ENCODE measurements at places on chromosomes 16 and 17. TPM values are rescaled to one million over a fixed set of nuclear protein-coding genes. Genes with fewer than 3 reads are reported as not detected.
A peak's percentile ranks its signal among the peaks of the same experiment; 100 is the strongest.

DNA sequence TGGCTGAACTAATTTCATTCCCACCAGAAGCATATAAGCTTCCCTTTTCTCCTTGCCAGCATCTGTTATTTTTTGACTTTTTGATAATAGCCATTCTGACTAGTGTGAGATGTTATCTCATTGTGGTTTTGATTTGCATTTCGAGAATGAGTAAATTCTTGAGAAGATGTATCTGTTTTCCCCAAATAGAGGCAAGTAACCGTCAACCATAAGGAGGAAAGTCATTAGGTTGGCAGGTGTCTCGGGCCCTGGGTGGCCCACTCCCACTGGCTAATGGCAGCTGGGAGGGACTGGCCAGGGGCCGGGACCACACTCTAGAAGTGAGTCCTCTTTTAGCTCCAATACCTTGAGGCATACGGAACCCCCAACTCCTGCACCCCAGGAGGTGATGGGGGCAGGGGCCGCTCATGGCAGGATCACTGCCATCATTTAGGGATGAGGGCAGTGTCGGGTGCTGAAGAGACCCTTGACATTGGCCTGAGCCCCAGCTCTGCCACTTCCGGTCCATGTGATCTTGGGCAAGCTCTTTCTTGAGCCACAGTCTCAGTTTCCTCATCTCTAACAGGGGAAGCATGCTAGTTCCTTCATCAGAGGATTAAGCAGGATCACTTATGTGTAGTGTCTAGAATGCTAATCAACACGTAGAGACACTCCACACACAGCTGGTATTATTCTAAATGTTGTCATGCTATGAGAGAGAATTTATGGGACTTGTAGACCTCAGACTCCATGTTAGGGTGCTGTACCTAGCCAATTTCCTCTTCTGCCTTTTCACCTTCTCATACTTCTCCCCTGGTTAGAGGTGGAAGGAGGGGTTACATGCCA lies 44.3 kb downstream of the RGS9 start:
- DNase-seq = no peak

DNA sequence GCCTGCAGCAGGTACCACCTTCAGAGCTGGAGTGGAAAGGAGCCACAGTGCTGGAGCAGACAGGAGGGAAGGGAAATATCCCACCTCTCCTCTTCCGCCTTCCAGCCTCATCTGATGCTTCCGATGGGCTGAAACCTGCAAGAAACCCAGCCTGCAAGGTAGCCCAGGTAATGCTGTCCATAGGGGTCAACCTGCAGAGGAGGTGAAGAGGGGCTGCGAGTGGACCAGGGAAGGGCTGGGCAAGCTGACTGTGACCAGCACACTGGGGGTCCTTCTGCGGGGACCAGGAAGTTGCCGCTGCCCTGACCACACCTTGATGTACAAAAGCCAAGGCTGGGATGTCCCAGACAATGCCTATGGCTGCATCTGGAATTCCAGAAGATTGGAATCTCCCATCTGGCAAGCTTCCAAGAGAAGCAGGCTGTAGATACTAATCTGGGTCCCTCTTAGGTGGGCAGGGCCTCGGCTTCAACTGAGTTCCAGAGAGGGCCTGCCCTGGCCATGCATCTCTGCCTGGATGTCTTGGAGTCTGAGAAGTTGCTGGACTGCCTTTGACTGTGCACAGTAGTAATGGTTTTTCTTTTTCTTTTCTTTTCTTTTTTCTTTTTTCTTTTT lies 5.8 kb downstream of the FOXL1 start:
- peak; percentile 19 for DNase-seq

DNA sequence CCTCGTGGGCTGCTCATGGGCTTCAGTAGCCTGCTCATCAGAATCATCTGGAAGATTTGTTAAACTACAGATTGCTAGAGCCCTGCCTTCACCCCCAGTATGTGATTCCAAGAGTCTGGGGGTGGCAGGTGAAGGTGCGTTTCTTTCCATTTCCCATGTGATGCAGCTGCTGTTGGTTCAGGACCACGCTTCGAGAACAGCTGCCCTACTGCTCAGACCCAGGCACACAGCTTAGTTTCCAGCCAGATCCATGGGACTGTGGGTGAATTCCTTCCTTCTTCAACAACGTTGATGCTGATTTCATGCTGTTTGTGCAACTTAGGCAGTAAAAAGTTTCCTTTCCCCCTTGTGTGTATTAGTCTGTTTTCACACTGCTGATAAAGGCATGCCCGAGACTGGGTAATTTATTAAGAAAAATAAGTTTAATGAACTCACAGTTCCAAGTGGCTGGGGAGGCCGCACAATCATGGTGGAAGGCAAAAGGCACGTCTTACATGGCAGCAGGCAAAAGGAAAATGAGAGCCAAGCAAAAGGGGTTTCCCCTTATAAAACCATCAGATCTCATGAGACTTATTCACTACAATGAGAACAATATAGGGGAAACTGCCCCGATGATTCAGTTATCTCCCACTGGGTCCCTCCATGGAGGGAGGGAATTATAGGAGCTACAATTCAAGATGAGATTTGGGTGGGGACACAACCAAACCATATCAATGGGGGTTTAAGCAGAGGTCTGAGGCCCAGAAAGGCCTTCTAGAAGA lies 159.2 kb downstream of the XYLT1 start:
- DNase-seq = no peak

DNA sequence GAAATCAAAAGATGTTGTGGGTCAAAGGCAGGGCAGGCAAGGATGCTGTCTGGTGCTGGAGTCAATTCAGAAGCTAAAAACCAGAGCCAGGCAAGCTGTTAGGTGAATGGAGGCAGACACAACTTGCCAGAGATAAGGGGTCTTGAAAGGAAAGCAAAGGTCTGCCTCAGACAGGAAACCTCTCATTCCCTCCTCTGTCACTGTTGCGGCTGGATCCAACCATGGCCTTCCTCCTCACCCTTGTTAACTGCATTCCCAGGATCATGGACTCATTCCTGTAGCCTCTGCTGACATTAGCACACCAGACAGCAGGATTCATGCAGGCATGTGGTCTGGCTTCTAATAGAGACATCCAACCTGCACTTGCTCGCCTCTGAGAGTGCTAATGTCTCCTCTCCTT lies 186.7 kb upstream of the HS3ST3A1 start:
- DNase-seq = no peak

PRSS27 gene
- total RNA-seq = 1.2 TPM

DNA sequence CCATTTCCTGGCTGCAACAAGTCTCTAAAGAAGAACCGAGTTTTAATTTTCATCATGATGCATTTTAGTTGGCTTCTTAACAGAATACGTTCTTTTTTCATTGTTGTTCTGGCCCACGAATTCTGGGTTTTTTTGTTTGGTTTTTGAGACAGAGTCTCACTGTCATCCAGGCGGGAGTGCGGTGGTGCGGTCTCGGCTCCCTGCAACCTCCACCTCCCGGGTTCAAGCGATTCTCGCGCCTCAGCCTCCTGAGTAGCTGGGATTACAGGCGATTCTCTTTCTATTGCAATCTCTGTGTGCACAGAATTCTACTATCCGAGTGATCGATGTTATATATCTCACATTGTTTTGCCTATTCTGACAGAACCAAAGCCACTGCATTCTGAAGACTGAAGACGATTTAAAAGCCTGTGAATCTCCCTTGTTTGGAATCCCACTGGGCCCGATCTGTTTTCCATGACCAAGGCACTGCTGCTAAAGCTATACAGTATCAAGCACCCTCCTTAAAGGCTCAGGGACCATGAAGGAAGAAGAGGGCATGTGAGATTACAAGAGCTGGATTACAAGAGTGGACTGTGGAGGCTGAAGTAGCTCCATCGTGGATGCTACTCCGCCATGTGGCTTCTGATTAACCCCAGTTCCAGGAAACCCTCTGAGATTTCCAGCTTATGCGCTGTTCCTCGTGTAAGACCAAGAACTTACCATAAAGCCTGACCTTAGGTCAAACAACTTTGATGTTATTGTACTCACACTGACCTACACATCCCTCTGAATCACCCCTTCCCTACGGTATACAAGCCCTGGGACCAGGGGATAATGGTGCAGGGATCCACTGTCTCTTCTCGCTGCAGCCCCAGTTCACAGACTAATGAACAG lies 44.3 kb downstream of the ADCY9 start:
- DNase-seq = no peak

NACA2 gene
- not detected for total RNA-seq

COX6A2 gene
- not detected for total RNA-seq

GRCh38 chr17:42453439-42453838 lies 5.2 kb upstream of the ATP6V0A1 start:
- DNase-seq = no peak

ARL5C gene
- 0.58 TPM for total RNA-seq

- no peak for DNase-seq
These were observed 194.2 kb upstream of the ASIC2 start for GRCh38 chr17:33487187-33487879.

DNA sequence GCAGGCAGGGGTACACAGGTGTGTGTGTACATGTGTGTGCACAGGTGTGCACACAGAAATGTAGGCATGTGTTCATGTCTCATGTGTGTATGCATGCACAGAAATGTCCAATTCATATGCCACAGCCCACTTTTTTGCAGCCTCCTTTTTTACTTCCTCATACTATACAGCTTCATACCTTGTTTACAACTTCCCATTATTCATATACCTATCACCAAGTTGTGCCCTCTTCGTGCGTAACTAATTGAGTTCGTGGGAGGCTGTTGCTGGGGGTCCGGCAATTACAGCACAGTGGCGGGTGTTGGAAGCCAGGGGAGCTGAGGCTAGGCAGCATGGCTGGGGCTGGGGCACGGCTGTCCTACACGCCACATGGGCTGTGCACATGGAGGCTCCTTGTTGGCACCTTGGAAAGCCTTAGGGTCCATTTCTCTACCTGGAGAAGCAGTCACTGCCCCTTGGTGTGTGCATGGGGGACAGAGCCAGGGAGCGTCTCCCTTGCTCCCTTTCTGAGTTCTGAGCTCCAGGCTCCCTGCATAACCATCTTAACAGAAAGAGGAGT lies 266.7 kb downstream of the ENGASE start:
- no peak for DNase-seq

DNA sequence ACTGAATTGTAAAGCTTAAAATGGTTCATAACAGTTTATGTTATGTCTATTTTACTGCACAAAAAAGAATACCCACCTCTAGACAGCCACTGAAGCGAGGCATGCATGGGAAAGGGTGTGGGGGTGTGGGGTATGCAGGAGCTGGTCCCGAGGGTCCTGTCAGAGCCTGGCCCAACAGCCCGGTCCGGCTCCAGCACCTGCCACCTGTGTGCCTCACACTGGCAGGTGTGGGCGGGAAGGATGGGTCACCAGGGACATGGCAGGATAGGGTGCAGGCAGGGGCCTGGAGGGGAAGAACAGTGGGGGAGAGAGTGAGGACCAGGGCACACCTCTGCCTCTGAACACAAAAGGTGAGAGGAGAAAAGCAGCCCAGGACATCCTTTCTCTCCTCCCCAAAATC lies 22.8 kb upstream of the RASD1 start:
- DNase-seq = no peak

GRCh38 chr16:68450741-68451255 lies 2.5 kb upstream of the SMPD3 start:
- DNase-seq = peak; percentile 30

DNA sequence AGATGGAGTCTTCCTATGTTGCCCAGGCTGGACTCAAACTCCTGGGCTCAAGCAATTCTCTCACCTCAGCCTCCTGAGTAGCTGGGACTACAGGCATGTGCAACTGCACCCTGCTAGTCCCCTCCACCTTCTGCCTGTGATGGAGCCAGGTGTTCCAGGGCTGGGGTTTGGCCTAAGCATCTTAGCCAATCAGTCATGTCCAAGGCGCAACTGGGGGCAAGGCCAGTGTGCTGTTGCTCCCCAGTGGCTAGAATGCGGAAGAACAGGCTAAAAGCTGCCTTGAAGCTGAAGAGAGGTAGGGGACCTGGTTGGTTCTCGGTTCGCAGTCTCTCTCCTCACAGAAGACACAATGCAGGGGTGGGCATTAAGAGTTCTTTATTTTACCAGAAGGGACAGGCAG lies 18.6 kb downstream of the FLOT2 start:
- DNase-seq = peak; percentile 52

DNA sequence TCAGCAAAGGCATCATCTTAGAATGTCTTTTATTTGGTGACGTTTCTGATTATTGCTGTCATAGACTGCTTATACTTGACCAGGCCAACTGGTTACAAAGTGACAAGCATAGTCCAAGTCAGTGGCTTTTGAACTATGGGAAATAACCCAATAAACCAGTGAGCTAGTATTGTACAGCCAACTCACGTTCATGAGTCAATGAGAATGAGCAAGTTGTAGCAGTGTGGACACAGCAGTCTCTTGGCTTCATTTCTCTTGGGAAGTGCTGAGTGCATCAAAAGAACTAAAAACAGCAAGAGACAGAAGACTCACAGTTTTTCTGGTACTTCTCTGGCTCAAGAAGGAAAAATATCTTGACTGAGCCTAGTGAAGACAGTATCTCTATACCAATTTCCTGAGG lies 36.9 kb upstream of the CRISPLD2 start:
- DNase-seq = peak; percentile 5

MYCBPAP gene
- 1.9 TPM for total RNA-seq

DNA sequence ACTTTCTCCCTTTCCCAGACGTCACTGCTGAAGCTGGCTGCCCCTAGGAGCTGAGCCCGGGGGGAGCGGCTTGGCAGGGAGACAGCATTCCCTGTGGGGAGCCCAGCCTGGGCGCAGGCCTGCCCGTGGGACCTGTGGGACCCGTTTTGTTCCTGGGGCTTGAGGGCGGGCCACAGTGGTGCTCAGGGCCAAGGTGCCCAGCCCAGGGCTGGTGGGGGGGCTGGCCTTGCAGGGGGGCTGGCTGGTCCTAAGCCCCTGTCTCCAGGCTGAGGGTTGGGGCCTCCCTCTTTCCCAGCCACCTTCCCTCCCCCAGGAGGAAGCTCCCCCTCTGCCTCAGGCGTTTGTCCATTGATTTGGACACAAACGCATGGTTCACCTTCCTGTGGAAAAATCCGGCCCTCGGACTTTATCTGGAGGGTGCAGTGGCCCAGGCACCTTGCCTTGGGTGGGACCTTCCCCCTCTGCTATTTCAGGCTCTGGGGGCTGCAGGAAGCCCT lies 4.4 kb downstream of the NHERF2 start:
- no peak for DNase-seq

ETV4 gene
- 147 TPM for total RNA-seq

NEUROD2 gene
- total RNA-seq = not detected

VTN gene
- not detected for total RNA-seq

DNA sequence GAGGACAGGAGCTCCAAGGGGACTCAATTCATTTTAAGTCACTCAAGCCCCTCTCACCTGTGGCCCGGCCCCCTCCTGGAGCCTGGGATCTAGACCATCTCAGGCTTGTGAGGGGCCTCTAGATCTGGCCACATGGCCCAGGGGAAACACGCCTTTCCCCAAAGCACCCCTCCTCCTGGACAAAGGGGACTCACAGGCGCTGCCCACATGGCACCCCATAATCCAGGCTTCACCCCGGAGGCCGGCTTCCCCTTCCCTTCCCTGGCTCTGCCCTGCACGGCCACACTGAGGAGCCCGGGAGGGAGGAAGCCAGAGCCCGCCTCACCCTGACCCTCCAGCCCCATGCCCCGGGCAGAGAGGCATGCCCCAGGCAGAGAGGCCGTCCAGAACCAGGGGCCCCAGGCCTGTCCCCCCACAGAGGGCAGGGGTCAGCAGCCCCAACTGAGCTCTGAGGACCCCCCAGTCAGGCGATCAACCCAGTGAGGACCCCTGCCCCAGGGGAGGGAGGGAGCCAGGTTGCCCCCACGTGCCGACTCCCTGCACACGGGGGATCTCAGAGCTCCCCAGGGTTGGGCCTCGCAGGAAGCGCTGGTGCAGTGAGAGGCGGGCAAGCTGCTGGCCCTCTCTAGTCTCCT lies 10.9 kb downstream of the HS3ST6 start:
- no peak for DNase-seq

Data from PC-3 (cell line).